Stimulated activated CD4-positive, alpha-beta T cell treated with anti-CD3 and anti-CD28 coated beads, Interleukin-4, amount 100 ng/mL, for 4 hours (primary cell): ENCODE measurements at places on chromosomes 2 and 18.

- no peak for DNase-seq
Measured at GRCh38 chr2:30466216-30466615, 19.2 kb downstream of the LCLAT1 start.

DNA sequence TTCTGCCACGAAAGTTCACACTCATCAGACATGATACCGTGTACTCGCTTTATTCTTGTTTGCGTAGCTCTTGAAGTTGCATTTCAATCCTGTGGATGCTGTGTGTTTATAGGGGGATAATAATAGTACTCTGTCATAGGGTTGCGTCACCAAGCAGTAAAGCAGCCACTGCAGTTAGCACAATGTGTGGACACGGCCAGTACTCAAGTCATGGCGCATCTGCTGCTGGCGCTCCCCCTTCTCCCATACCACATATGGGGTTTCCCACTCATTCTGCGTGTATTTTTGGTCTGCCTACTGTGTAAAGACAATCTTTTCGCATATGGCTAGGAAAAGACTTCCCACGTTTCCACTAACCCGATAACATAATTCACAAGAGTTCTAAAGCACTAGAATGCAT, 2.1 kb upstream of the ZBTB14 start:
- no peak for DNase-seq

GRCh38 chr18:77058290-77058835, 74.2 kb downstream of the MBP start:
- DNase-seq: no peak

- DNase-seq: no peak
Measured at GRCh38 chr18:54873884-54874255, 45.6 kb downstream of the RAB27B start.

- no peak for DNase-seq
Measured at GRCh38 chr2:177326005-177326404, 61.5 kb upstream of the NFE2L2 start.

DNA sequence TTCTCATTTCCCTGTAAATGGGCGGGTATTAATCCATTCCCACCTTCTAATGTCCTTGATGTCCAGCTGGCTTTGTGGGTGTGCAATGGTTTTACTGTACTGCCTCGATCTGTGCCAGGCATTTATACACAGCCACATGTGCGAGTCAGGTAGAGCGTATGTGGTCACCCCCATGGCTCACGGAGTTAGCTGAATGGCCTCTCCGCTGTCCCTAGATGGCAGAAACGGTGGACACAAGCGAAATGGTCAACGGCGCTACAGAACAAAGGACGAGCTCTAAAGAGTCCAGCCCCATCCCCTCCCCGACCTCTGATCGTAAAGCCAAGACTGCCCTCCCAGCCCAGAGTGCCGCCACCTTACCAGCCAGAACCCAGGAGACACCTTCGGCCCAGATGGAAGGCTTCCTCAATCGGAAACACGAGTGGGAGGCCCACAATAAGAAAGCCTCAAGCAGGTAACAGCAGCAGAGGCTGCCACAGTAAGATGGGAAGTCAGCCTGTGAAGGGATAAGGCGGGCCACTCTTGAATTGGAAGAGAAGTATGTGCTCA, 59.1 kb upstream of the EML6 start:
- no peak for DNase-seq
